ENCODE measurements at places on chromosomes 7 and 10.

GRCh38 chr10:10146604-10147003 is 871.1 kb upstream of the CELF2 start:
- DNase-seq = no peak

DNA sequence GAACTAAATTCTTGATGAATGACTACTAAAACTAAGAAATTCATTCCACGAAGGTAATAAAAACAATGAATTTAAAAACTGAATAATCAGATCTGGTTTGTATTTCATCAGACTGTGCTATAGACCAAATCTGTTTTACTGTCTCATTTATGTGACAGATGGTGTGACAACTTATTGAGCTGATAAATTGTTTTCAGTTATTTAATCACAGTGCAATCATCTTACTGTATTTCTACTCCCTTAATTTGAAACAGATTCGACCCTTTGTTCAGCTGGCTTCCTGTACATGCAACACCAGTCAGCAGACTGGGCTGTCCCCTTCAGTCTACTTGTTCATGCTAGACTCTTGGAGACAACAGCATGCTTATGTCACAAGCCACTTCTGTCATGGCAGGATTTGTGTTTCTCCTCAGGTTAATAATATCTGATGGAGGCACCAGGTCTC is 150.9 kb downstream of the MBL2 start:
- DNase-seq = no peak

DNA sequence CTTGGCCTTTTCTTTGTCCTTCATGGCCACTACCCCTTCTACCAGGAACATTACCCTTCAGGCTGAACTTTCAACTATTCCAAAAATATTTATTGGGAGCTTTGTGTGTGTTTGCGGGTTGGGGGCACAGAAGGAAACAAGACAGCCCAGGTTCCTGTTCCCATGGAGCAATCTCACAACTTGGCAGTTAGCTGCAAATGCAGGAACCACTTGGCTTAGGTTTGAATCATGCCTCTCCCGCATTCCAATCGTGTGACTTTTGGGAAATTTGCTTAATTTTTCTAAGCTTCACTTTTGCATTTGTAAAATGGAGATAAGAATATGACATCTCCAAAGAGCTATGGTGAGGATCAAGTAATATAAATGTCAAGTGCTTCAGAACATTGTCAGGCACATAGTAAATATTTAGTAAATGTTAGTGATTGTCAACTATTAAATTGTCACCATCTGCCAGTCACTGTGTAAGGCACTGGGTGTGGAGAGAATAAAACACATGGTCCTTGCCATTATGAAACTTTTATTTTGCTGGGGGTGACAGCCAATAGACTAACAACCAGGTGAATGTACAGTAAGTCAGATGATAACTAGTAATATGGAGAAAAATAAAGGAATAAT is 277.1 kb downstream of the SNX13 start:
- DNase-seq = no peak

- DNase-seq = no peak
Measured at GRCh38 chr10:32771217-32771616, 186.8 kb downstream of the ITGB1 start.

- DNase-seq = peak; percentile 69
Measured at GRCh38 chr7:80781561-80781979, 137.3 kb downstream of the SEMA3C start.

GRCh38 chr7:27182861-27183681 is 2.0 kb downstream of the HOXA11 start:
- DNase-seq = peak; percentile 68

DNA sequence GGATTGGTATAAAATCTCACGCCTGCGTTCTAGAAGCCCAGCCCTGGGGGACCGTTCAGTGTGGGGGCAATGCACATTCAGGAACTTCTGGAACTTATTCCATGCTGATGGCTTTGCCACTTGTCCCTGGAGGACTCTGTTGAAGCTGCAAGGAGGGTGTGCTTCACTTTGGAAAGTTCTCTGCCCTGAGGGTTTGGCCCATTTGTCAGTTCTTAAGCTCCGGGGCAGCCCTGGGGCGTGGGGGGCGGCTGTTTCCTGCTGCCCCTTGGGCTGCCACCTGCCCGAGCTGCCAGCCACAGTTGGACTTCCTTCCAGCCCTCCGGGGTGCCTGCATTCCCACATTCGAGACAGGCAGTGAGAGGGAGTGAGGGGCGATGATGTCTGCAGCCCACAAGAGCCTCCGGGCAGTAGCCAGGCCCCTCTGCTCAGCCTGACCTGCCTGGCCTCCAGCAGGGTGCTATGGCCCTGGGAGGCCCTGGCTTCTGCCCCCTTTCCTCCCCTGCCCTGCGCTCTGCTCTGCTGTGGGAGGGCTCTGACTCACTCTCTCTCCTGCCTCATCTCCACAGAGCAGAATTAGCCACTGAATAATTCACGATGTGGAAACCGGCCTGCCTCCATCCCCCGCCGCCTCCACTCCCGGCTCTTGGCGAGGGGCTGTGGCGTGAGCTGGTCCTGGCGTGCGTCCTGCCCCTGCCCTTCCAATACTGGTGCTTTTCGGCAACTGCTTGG is 1.9 kb downstream of the TTYH3 start:
- DNase-seq = no peak

DNA sequence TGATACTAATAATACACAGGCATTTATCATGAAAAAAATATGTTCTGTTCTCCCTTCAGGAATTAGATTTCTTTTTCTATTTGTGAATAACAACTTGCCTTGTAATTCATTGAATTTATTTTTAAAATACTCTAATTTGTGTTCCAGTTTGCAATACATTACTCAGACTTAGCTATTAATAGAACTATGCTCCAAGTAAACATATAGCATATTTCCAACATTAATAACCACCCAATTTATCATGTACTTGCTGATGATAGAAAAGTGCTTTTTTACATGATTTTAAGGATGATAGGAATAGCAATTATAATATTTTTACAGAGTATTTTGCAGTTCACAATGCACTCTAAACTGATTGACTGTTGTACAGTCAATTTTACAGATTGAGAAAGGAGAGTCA is 338.8 kb upstream of the SEMA3D start:
- DNase-seq = no peak

- peak; percentile 82 for DNase-seq
Measured at GRCh38 chr7:127253281-127254162, 781 bp upstream of the GRM8 start.

DNA sequence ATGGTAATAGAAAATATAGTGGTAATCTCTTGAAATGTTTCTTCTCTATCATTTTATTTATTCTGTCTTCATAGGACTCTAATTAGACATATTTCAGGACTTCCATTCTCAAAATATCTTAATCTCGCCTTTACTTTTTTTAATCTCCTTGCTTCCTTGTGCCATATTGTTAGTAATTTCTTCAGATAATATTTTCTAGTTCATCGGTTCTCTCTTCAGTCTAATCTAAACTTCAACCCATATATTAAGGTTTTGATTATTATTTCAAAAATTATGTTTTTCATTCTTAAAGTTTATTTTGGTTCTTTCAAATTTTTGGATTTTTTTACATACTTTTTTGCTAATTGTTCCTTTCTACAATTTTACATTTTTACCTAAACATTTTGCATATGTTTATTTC is 237.9 kb upstream of the DGKB start:
- no peak for DNase-seq

DNA sequence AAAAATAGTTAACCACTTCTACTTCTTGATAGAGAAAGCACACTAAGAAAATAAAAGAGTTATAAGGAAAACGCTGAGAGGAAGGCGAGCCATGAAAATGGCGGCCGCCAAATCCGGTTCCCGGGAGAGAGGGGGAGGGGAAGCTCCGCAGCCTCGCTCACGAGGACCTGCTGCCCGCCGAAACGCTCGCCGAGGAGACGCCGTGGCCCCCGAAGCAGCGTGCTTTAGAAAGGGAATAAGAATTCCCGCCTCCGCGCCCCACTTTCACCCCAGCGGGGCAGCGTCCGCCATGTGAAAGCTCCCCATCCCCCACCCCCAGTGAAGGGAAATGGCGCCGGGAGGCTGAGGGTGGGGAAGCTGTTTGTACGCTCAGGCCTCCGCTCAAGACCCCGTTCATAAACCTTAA is 505 bp downstream of the HNRNPA2B1 start:
- DNase-seq = peak; percentile 89

- DNase-seq = no peak
Measured at GRCh38 chr7:19051767-19052375, 65.6 kb downstream of the TWIST1 start.

DNA sequence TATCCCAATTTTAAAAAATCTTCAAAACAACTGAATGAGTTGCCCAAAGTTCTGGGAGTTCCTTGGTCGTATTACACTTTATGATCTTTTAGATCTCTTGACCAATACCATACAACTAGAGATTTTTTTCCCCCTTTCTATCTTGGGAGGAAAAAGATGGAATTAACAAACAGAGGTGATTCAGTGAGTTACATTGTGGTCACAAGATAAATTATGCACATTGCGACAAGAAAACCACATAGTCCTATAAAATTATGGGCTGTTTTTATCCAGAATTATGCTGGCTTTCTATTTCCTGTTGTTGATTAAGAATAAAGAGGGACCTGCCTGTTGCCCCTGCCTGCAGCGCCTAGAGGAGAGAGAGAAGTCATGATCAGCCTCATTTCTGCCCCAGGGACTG is 8.2 kb upstream of the SGPL1 start:
- DNase-seq = no peak

GRCh38 chr10:48517911-48518811 is 86.7 kb downstream of the ARHGAP22 start:
- peak; percentile 28 for DNase-seq

- peak; percentile 98 for DNase-seq
Measured at GRCh38 chr7:33062782-33063443, 337 bp upstream of the NT5C3A start.

- DNase-seq = no peak
Measured at GRCh38 chr10:75655791-75656451, 224.5 kb downstream of the LRMDA start.

DNA sequence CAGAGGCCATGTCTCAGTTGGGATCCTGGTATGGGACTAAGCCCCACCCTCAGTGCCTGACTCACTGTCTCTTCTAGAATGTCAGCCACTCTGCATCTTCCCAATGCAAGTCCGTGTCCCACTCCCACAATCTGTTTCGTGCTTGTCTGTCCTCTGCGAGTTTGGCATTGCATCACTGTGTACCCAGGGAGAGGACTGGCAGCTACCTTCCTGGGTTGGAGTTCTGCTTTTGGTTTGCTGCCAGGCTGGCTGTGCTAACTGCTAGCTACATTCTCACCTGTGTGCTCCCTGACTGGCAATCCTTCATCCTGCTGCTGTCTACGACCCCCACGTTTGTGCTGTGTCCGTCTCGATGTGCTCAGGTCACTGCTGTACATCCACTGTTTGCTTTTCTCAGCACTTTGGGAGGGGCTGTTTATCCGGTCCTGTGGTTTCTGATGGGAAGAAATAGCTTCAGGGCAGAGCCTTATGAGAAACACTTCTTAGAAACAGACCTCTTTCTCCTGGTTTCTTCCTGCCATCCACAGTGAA is 56.0 kb upstream of the GLI3 start:
- DNase-seq = no peak

DNA sequence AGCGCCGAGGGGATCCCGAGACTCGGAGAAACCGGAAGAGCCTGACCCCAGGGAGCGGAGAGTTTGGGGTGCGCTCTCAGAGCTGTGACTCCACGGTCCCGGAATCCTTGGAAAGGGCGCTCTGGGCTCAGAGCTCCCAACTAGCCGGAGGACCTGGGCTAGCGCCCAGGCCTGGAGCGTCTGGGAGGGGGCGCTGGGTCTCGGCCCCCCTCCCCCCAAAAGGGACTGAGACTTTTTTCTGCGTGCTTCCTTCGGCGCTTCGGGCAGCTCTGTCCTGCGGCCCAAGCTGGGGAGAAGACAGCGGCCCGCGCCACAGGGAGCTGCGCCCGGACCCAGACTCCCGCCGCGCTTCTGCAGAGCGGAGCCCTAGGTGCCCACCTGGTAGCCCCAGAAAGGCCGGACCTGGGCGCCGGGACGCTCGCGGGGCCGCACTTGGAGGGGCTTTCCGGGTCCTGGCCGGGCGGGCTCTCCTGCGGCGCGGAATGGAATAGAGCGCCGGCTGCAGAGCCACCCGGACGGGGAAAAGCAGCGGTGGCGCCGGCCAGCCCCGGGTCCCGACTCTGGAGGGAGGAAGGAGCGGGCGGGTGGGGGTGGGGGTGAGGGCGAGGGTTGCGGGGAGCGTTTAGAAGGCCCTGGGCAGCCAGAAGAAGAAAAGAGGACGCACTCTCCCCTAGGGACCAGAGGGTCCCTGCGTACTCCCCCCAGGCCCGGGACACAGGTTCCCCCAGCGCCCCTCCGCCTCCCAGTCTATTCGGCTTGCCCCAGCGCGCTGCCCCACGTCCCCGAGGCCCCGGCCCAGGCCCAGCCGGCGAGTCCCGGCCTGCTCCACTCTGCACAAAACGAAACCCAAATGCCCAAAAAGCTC is 4.7 kb downstream of the ZNF503 start:
- DNase-seq = peak; percentile 69

DNA sequence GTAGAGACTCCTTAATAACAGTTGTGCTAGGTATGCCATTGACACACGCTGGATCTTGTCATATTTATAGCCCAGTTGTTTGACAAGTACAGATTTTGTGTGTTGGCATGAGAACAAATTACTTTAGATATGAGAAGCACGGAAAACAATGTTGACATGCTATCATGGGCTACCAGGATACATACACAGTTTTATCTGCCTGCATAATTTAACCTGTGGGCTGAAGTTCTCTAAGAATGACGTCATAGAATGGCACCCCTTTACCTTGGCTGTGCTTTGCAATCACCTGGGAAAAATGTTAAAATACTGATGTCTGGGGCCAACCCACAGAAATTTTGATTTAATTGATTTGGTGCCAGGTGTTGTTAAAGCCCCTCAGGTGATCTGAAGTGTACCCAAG is 2.8 kb downstream of the PLA2G12B start:
- DNase-seq = no peak

GRCh38 chr10:28496481-28496961 is 36.4 kb upstream of the WAC start:
- DNase-seq = no peak

GRCh38 chr10:97003151-97003803 is 171.2 kb downstream of the LCOR start:
- DNase-seq = no peak

DNA sequence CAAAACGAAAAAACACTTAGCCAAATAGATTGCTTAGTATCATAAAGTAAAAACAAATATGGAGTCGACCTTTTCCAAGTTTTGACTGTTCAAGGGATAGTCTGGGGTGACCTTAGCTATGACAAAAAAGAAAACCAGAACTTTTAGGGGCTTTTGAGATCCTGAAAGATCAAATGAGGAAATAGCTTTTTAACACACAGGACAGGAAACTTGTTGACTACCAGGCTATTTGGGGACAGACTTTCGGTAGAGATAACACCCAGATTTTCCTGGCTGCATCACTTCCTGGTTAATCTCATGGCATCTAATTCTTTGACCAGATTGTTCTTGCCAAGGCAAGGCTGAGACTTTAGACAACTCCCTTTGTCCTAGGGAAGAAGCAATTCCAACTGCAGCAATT is 34.5 kb upstream of the EGR2 start:
- DNase-seq = no peak

DNA sequence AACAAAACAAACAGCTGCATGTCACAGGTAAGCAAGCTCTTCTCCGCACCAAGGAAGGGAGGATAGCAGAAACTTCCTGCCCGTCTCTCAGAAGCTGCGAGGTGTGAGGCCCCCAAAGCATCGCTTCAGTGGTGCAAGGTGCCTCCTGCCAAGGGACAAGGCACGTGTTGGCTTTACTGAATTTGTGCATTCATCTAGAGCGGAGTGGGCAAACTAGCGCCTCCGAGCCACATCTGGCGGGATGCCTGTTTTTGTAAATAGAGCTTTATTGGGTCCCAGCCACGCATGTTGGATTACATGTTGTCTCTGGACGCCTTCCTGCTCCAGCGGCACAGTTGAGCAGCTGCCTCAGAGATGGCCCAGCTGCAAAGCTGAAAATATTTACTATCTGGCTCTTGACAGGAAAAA is 27.7 kb downstream of the PHYH start:
- DNase-seq = peak; percentile 82

GRCh38 chr7:143514487-143514886 is 36.8 kb downstream of the TAS2R41 start:
- DNase-seq = no peak

All from right forelimb (tissue), 1 donor.